ENCODE measurements at places on chromosomes 2 and 18. TPM values are rescaled to one million over a fixed set of nuclear protein-coding genes. Genes with fewer than 3 reads are reported as not detected.

GRCh38 chr2:71130905-71131244, 441 bp downstream of the MPHOSPH10 start:
- peak overlapping the region; percentile 94 for H3K27ac ChIP-seq
- peaks cover 17% of the 10 kb centered on the region for H3K36me3 ChIP-seq
- peaks cover 37% of the 10 kb centered on the region for H3K4me1 ChIP-seq
- peak overlapping the region; percentile 98 for H3K4me3 ChIP-seq
- H3K27me3 ChIP-seq = no peaks in the 10 kb centered on the region

GRCh38 chr2:137262594-137262993, 497.2 kb downstream of the THSD7B start:
- H3K27ac ChIP-seq = no peak overlapping the region
- H3K4me3 ChIP-seq = no peak overlapping the region
- H3K27me3 ChIP-seq = no peaks in the 10 kb centered on the region
- DNase-seq = no peak
- H3K4me1 ChIP-seq = no peaks in the 10 kb centered on the region
- H3K36me3 ChIP-seq = no peaks in the 10 kb centered on the region

FIGN gene
- total RNA-seq = 10.8 TPM

DNA sequence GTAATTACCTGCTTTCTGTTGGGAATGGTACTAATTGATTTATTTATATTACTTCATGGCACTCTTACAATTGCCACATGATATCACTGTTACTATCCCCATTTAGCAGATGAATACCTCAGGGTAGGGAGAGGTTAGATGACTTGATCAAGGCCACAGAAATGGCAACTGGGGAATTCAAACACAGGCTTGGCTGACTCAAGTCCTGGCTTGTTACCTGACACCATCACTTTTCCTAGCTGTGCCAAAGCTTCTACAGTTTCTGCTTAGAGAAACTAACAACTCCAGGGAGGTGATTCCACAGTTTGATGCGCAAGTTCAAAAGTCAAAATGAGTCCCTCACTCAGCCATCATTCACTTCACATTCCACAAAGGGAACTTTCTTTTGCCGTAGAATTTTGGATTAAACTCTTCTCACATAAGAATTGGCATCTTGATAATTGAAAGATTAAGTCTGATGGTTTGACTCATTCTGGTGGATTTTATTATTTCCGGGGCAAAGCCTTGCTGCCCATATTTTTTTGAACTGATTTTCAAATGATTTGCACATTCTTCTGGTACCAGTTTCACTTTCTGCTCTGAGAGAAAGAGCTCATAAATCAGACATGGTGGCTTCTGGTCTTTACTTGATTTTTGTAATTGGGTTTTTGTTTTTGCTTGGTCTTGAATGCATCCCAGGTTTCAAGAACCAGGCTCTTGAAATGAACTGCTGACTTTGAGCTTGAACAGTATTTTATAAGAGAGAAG, 656.8 kb downstream of the BCL11A start:
- no peaks in the 10 kb centered on the region for H3K4me1 ChIP-seq
- H3K27me3 ChIP-seq = no peaks in the 10 kb centered on the region
- no peak overlapping the region for H3K4me3 ChIP-seq
- no peak for DNase-seq
- H3K27ac ChIP-seq = no peak overlapping the region
- H3K36me3 ChIP-seq = no peaks in the 10 kb centered on the region

DNA sequence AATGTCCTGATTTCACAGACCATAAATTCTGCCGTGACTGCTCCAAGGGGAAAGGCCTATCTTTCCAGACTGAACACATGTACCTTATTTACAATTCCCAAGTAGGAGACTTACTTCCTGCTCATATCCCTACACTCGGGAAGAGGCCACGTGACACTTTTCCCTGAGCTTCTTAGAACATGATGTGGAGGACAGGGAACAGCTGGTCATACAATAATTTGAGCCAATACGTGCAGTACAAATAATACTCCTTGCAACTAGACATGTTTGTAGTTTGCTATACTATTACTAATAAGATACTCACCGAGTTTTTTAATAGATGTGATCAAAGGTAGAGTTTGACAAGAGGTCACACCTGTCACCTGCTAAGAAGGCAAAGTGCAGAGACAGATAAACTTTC, 256.4 kb downstream of the SP3 start:
- H3K27ac ChIP-seq = no peak overlapping the region
- no peaks in the 10 kb centered on the region for H3K36me3 ChIP-seq
- H3K27me3 ChIP-seq = no peaks in the 10 kb centered on the region
- no peak for DNase-seq
- H3K4me3 ChIP-seq = no peak overlapping the region
- H3K4me1 ChIP-seq = no peaks in the 10 kb centered on the region

DNA sequence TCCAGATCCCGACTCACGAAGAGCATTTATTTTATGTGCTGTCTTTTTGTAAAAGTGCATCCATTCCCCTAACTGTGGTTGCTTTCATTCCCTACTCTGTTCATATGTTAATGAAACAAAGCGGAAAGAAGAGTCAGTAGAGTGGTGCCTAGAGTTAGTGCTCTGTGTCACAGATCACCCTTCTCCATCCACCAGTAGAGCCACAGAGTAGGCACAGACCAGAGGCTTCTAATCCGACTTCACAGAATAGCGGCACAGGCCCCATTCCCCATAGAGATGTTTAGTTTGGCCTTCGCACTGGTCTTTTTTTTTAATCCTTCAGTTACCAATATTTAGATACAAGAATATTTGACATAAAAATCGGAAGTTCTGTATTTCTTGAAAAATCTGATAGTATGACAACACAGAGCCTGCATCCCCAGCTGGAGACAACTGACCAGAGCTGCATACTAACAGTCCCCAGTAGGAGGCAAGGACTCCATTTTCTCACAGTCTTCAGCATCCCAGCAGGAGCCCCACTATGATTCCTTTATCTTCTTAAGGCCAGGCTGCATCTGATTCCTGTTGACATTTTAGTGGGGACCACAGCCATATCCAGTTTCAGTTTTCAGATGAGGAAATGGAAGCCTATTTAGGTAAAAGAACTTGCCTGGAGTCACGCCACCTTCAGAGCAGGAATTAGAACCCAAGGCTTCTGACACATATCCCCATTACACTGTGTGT, 7.0 kb downstream of the G6PC2 start:
- H3K36me3 ChIP-seq = no peaks in the 10 kb centered on the region
- H3K4me1 ChIP-seq = no peaks in the 10 kb centered on the region
- H3K27ac ChIP-seq = no peak overlapping the region
- no peak overlapping the region for H3K4me3 ChIP-seq
- no peak for DNase-seq
- no peaks in the 10 kb centered on the region for H3K27me3 ChIP-seq

ERFE gene
- 1.5 TPM for total RNA-seq

DNA sequence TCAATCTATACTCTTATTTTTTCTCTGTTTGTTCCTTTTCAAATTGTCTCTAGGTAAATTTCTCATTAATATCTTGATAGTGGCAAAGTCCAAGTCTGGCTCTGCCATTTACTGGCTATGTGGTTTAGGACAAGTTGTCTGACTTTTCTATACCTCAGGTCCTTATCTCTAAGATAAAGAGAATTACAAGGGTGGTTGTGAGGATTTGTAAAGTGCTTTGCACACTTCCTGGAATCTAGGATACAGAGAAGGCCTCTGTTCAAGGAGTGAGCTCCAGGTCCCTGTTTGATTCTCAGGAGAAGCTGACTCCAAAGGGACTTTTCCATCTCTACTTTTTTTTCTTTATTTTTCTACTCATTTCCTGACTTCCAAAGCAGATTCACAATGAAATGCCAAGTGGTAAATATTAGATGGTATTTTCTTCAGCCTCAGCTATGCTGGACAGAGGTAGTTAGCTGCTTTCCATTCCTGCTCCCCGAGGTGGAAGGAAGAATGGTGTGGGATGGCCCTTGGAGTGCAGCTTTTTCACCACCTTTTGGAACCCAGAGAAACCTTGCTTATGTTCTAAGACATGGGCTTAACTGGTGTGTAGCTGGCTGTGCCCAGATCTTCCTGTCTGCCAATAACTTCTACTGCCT, 90.5 kb downstream of the GALNT1 start:
- no peak overlapping the region for H3K4me3 ChIP-seq
- no peaks in the 10 kb centered on the region for H3K27me3 ChIP-seq
- no peaks in the 10 kb centered on the region for H3K4me1 ChIP-seq
- no peaks in the 10 kb centered on the region for H3K36me3 ChIP-seq

IL36B gene
- total RNA-seq = not detected

LRRC30 gene
- total RNA-seq = not detected

IFIH1 gene
- total RNA-seq = 19.2 TPM

IL1F10 gene
- total RNA-seq = not detected

IL1B gene
- 6.2 TPM for total RNA-seq

GRCh38 chr18:67260841-67261240, 255.7 kb downstream of the DSEL start:
- H3K4me3 ChIP-seq = no peak overlapping the region
- H3K27ac ChIP-seq = no peak overlapping the region
- no peaks in the 10 kb centered on the region for H3K27me3 ChIP-seq
- peaks cover 15% of the 10 kb centered on the region for H3K4me1 ChIP-seq
- H3K36me3 ChIP-seq = no peaks in the 10 kb centered on the region

DNA sequence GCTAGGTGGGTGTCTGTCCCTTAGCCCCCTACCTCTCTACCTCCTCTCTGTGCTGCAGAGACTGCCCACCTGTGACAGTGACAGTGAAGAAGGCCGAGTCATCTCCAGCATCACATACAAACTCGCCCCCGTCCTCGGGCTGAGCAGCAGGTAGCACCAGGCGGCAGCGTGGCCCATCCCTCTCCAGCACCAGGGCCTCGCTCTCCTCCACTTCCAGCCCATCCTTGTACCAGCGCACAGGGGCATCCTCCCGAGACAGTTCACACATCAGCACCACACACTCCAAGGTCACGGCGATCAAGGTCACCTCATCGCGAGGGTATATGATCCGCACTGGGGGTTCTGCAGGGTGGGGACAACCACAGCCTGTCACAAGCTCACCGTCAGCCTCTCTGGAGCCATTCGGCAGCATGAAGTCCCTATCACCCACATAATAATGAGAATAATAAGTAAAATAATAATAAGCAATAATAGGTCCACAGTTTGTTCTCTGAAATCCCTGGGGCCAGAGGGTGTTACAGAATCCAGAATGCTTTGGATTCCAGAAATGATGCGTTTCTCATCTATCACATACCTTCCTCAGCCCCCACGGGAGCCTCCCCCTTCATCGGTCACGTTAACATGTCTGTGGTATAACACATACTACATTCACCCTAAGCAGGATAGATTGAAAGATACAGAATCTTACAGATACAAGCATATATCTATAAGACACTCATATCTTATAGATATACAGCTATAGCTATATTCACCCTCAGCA, 12.0 kb downstream of the OBSL1 start:
- no peaks in the 10 kb centered on the region for H3K27me3 ChIP-seq
- H3K27ac ChIP-seq = no peak overlapping the region
- no peak overlapping the region for H3K4me3 ChIP-seq
